T-helper 2 cell (primary cell): ENCODE measurements at places on chromosomes 13 and 19.

DNA sequence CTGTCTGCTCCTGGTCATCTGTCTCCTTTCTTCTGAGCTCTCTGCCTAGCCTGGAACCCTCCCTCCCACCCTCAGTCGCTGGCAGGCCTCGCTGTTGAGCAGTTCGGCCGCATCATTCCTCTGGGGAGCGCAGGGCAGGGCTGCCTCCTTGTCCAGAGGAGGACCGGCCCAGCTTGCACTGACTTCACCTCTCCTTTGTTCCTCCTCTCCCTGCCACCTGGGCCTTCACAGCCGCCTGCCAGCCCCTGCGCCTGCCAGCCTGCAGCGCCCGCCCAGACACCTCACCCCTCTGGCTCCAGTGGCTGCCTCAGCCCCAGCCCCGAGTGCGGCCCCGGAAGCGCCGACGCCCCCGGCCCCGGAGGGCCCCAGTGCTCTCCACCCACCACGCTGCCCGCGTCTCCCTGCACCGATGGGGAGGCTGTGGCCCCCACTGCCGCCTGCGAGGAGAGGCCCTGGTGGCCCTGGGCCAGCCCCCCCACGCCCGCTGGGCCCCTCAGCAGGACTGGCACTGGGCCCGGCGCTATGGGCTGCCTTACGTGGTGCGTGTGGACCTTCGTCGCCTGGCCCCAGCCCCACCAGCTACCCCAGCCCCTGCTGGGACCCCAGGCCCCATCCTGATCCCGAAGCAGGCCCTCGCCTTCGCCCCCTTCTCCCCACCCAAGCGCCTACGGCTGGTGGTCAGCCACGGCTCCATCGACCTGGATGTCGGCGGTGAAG, 7.2 kb downstream of the KMT5C start:
- DNase-seq, result no peak

DNA sequence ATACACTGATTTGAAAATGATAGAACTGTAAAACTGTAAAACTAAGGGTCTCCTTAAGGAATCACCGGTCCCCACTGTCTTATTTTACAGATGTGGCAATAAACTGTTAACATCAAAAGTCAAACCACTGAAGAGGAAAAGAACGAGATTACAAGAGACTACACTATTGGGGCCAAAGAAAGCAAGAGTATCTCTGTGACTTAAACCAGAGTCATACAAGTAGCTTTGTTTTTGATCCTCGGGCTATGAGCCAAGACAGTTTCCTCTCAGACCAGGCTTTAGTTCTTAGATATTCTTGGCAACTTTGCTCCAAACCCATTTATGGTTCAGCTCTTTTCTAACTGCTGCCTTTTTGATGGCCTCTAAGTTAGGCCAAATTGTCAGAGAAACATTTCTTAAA, 113.8 kb downstream of the TBC1D4 start:
- no peak for DNase-seq

DNA sequence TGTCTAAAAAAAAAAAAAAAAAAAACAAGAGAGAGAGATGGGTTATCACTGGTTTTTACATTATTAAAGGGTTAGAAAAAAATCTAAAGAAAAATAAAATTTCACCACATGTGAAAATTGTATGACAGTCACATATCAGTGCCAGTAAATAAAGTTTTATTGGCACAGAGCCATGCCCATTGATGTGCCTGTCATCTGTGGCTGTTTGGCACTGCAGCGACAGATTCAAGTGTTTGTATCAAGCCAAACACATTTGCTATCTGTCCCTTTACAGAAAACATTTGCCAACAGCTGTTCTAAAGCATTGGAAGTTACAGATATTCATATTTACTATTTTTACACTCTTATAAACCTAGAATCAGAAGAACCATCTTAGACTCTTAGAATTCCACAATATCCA, 16.3 kb downstream of the FCHO1 start:
- no peak for DNase-seq

DNA sequence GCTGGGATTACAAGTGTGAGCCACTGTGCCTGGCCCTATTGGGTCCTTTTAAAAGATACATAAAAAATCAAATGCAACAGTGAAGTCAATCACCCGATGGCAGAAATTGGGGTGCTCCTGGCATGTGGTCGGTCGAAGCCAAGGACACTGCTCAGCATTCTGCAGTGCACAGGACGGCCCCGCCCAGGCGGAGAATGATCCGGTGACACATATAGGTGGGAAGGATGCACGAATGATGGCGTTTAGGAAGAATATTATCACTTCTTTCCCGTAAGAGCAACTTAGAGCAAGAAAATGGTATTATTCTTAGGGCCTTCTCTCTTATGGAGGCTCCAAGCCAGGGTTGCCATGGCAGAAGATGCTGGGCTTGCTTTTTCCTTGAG, 3.2 kb upstream of the GP6 start:
- no peak for DNase-seq

GRCh38 chr13:45928843-45929242, 77.3 kb upstream of the SIAH3 start:
- DNase-seq, result no peak

DNA sequence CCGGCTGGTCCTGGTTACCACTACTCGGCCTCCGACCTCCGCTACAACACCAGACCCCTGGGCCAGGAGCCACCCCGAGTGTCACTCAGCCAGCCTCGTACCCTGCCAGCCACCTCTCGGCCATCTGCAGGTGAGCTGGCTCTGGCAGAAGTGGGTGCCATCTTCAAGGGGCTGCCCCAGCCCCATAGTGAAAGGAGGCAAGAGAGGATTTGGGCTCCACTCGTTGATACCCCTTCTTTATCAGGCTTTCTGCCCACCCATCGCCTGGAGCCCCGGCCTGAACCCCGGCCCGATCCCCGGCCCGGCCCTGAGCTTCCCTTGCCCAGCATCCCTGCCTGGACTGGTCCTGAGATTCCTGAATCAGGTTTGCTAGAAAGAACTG, 7.1 kb downstream of the LTBP4 start:
- no peak for DNase-seq

DNA sequence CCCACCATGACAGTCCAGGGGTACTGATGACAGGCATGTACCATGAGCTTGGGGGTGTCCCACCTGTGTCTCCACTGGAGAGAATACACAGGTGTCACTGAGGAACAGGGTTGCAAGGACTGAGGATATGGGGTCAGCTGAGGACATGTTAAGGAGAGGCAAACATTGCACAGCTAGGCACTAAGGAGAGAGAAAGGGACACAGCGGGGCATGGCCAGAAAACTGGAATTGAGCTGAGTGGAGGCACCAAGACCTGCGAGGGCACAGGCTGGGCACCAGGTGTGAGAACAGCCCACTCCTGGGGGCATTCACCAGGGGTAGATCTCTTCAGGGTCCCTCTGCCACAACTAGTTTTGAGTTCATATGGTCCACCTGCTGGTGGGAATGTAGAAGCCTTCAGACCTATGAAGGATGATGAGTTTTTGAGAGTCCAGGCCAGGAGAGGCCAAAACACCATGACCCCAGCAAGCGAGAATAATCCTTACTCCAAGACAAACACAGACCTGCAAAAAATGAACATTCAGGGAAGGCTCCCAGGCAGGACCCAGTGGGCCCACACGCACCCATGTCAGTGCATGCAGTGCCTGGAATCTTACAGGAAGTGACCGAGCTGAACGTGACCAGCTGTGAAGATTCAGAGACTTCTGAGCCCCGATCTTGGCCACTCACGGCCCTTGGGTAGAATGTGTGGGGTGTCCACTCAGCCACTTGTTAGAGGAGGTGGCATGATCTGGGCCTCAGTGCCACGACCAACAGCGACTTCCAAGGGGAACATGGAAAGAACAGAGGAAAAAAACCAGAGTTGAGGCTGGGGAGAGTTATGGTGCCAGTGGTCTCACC, 1.4 kb upstream of the ZNF584 start:
- no peak for DNase-seq

DNA sequence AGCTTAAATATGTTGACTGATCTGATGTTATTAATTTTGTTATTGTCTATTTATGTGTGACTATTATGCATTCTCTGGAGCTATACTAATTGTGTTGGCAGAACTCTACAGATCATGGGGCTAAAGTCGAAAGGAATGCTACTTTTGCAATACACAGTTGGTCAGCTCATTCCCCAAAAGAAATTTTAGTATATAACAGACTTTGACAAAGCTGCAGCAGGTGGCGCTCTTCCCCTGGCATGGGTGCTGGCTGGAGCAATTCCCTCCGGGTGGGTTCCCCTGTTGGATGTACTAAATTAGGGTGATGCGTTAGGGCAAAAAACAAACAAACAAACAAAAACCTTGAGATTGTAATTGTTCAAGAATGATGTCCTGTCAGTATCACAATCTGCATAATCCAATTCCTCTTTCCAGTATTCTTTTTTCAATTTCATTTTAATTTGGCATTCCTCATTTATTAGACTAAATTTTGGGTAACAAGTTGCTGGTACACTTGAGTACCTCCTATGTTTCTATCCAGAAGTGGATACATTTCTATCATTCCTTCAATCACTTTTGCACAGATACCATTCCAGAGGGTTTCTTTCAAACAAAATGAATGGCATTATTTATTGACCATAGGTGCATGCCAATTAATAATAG, 322.8 kb upstream of the EDNRB start:
- DNase-seq, result no peak

DNA sequence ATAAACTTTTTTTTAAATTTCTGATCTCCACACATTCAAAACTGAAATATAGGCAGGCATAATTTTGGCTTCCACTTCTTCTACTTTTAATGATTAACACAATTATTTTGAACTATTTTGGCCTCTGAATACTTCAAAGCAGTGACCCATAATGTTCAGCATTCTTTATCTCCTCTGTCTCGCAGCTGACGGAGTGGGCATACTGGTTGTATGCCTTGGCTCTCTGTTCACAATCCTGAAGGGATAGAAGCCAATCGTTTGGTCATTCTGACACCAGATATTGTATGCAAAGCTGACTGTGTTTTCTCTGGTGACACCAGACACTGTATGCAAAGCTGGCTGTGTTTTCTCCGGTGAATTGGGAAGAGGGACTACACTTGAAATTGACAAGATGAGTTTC, 833.0 kb downstream of the EFNB2 start:
- no peak for DNase-seq

DNA sequence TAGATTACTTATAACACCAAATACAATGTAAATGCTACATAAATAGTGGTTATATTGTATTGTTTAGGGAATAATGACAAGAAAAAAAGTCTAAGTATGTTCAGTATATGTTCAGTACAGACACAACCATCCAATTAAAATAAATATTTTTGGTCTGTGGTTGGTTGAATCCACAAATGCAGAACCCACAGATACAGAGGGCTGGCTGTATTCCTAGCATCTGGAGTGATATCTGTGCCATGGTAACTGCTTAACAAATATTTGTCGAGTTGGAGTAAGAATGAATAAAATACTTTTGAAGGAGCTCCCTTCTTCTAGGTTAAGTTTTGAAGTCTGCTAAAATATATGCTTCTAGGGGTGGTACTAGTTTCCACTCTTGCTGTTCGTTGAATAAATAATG, 241.0 kb downstream of the KLF5 start:
- no peak for DNase-seq

DNA sequence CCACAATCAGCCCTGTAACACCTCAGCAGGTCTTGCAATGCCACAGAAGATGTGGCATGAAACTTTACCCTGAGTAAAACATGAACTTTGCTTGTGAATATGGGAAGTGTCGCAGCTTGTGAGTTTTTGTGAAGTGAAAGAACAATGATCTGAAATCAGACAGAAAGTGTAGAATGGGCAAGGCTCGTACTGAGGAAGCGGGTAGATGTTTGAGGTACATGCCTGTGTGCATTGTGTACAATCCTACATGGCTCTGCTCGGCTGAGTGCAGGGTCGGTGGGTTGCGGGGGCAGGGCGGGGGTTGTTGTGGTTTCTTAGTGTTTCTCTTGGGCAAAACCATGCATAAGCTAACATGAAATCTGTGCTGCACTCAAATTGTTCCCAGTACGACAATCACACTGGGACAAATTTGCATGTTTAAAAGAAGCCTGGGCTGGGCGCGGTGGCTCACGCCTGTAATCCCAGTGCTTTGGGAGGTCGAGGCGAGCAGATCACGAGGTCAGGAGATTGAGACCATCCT, 1.1 kb downstream of the NLRP13 start:
- no peak for DNase-seq

DNA sequence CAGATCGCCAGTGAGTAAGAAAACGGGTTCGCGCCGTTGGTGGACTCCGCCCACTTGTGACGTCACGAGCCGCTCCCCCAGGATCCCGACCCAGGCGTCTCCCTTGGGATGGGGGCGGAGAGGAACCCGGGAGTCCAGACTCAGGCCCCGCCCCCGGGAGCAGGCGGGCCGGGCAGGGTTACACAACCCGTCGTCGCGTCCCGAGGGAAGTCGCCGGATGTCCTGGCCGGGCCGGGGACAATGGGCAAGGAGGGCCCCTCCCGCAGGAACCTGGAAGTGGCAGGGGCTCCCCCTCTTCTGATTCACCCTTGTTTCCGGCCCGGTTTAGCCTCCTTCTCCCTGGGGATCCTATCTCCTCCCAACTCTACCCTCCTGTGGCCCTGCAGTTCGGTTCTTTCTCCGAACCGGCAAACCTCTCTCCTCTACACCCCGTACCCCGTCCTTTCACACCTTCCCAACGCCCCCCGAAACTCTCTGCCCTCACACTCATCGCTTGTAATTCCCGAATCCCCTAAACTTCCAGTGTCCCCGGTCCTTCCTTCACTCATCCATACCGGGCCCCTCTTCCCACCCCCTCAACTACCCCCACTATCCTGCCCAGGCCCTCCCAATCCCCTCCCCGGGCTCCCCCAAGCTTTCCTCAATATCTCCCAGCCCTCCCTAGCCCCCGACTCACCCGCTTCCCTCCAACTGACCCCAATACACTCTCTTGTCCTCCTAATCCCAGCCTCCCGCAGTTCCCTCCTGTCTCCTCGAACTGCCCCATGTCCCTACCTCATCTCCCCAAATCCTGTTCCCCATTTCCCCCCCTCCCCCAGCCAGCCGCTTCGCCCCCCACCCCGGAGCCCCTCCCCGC, 20.0 kb upstream of the ERCC1 start:
- peak; percentile 19 for DNase-seq

DNA sequence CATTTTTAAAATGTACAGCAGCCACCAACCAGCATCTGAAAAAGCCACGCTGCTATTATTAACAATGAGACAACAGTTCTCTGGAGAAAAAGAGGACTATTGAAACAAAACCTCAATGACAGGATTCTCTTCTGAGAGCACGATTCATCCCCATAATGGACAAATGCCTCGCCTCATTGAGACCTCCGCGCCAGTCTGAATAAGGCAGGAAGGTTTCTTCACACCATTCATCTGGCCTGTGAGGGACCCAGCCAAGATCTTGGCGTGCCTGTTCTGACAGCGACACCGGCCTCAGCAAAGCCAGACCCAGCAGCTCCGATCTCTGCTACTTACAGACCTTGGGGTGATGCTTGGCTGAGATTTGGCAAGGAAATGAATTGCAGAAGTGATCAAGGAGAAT, 14.8 kb downstream of the SMIM7 start:
- DNase-seq, result no peak
